ENCODE measurements at places on chromosomes 7 and 10.

GRCh38 chr7:112176241-112176640 lies 30.0 kb downstream of the DOCK4 start:
- DNase-seq, result no peak
- H3K4me1 ChIP-seq, result peaks cover 36% of the 10 kb centered on the region
- no peak overlapping the region for H3K27ac ChIP-seq
- H3K27me3 ChIP-seq, result no peaks in the 10 kb centered on the region

- DNase-seq, result no peak
- H3K27me3 ChIP-seq, result no peaks in the 10 kb centered on the region
These were observed 228.8 kb downstream of the TMEM178B start for GRCh38 chr7:141302617-141303016.

DNA sequence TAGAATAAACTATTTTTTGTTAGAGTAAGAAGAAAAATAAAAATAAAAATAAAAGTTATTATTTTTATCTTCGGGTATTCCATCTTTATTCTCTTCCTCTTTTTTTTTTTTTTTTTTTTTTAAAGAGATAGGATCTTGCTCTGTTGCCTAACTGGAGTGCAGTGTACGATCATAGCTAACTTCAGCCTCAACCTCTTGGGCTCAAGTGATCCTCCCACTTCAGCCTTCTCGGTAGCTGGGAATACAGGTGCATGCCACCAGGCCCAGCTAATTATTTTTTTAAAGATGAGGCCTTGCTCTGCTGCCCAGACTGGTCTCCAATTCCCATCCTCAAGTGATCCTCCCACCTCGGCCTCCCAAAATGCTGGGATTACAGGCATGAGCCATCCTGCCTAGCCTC lies 15.4 kb downstream of the STAM start:
- peaks cover 39% of the 10 kb centered on the region for H3K4me1 ChIP-seq
- no peak overlapping the region for H3K4me3 ChIP-seq
- peaks cover 16% of the 10 kb centered on the region for H3K36me3 ChIP-seq
- DNase-seq, result no peak

- no peak for DNase-seq
- no peak overlapping the region for H3K27ac ChIP-seq
- no peak overlapping the region for H3K4me3 ChIP-seq
- no peaks in the 10 kb centered on the region for H3K36me3 ChIP-seq
These were observed 1040.9 kb downstream of the GRM8 start for GRCh38 chr7:126211875-126212274.

- H3K4me1 ChIP-seq, result no peaks in the 10 kb centered on the region
- H3K4me3 ChIP-seq, result no peak overlapping the region
These were observed 107.8 kb downstream of the GALNT17 start for GRCh38 chr7:71239586-71240268.
